Urothelium cell line (cell line): ENCODE measurements at places on chromosomes 4 and X.

- no peak for DNase-seq
These were observed 48.1 kb downstream of the FNIP2 start for GRCh38 chr4:158816955-158817354.

- no peak for DNase-seq
These were observed 56.9 kb downstream of the FAT1 start for GRCh38 chr4:186666750-186667149.

GRCh38 chr4:140300271-140300970, 73.0 kb upstream of the SCOC start:
- DNase-seq: peak; percentile 81

- no peak for DNase-seq
These were observed 10.4 kb downstream of the LAS1L start for GRCh38 chrX:65524139-65524538.

GRCh38 chr4:10180927-10181744, 64.5 kb upstream of the WDR1 start:
- DNase-seq: peak; percentile 14

DNA sequence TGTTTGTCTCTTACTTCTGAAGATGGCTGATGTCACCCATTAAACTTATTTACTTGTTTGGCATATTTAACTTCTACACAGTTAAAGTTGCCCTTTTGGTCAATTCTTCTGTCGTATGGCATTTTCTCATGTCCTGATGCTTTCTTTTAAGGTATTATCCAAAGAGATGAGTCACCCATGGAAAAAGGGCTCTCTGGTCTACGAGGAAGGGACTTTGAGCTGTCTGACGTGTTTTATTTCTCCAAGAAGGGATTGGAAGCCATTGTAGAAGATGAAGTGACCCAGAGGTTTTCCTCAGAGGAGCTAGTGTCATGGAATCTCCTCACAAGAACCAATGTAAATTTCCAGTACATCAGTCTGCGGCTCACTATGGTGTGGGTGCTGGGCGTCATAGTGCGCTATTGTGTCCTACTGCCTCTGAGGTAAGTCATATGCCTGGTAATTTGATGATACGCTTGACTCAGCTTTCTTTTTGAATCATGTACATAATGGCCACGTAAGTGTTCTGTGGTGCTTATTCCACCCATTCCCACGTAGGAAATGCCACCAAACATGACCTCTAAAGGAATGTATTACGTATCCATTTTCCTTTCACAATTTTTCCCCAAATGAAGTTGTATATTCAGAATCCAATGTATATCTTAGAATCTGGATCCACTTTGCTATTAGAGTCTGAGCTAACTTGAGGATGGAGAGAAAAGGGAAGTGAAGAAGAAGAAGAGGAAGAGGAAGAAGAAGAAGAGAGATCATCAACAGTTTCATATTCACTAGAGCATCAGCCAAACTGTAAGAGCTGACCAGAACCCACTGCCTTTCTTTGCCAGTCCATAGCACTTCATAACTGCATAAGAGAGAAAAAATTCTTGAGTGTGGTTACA, 45.7 kb downstream of the GPAT3 start:
- no peak for DNase-seq

GRCh38 chr4:87071401-87071800, 136.6 kb downstream of the AFF1 start:
- no peak for DNase-seq

GRCh38 chr4:71004281-71004851, 10.9 kb downstream of the DCK start:
- no peak for DNase-seq

DNA sequence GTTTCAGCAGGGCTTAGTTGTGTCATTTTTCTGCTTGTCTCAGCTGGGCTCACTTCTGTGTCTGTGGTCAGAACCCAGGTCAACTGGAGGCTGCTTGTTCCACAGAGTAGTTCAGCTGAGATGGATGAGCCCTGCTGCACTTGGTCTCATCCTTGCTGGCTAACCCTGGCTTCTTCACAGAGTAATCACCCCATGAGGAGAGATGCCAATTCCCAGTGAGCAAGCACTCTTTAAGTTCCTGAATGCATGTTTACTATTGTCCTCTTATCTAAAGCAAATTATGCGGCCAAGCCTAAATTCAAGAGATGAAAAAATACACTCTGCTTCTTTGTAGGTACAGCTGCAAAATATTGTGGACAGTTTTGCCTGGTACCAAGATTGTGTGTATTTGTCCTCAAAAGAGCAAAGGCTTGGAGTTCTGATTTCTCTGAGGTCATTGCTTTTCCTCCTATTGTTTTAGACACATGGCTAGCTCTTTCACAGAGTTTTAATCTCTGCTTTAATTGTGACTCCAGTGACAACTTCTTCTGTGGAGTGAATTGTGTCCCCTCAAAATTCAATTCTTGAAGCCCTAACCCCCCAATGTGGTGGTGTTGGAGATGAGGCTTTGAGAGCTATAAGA, 236.6 kb upstream of the ANKRD50 start:
- DNase-seq: no peak

- no peak for DNase-seq
These were observed 71.8 kb downstream of the DIAPH2 start for GRCh38 chrX:96756491-96756890.

DNA sequence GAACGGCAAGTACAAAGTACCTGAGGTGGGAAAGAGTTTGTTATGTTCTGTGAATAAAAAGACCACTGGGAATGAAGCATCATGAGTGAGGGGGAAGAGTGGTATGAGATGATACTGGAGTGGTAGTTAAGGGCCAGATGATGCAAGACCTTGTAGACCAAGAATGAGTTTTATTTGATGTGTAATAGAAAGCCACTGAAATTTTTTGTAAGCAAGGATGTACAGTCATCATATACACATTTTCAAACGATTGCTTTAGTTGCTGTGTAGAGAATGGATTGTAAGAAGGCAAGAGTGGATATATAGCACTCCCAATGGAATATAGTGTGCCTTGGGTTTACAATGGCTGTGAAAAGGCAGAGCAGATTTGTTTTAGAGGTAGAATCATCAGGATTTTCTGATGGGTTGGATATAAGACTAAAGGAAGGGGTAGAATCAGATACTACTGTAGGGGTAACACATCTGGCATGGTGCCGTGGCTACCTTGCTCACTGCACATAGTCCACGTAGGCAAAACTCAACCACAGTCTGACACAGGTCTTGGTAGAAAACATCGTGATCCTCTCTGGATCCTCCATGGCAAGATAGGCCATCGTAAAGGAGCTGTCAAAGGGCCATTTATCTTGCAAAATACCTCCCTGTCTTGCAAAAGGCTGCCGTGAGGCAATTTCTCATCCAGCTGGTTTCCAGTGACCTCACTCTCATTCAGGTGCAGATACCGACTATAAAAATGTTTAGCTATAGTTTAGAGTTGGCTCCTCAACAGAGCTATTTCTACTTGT, 14.9 kb downstream of the TIFA start:
- no peak for DNase-seq
